Fibroblast of upper back skin (primary cell): ENCODE measurements at places on chromosomes 1 and 21.

DNA sequence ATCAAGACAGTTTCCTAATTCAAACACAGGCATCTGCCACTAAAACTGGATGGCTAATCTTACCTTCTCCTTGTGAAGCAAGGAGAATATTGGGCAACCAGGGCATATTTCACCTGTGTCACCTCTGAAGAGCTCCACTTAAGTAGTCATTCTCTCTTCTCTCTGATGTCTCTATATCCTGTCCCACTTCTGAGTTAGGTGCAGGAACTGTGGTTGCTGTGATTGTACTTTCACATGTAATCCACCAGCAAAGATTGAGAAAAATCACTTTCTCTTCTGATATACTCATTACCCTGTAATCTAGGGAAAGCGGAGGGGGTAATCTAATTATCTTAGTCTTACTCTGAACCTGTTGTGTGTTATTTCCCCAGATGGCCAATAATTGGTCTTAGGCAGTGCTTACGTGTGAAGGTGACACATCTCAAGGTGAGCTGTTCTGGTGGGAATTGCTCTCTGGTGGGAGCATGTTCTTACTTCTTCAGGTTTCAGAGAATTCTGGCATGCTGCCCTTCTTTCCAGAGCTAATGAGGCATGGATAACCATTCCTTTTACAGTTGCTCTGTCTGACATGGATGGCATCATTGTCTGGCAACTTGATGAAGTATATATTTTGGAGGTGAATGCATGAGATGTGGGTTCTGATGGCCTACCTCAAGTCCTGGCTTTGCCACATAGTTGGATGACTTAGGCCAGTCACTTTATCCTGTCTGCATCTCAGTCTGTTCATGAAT lies 12.0 kb downstream of the XCL2 start:
- DNase-seq: no peak

- DNase-seq: no peak
Observed at GRCh38 chr1:104125266-104125665, 375.6 kb downstream of the AMY1C start.

DNA sequence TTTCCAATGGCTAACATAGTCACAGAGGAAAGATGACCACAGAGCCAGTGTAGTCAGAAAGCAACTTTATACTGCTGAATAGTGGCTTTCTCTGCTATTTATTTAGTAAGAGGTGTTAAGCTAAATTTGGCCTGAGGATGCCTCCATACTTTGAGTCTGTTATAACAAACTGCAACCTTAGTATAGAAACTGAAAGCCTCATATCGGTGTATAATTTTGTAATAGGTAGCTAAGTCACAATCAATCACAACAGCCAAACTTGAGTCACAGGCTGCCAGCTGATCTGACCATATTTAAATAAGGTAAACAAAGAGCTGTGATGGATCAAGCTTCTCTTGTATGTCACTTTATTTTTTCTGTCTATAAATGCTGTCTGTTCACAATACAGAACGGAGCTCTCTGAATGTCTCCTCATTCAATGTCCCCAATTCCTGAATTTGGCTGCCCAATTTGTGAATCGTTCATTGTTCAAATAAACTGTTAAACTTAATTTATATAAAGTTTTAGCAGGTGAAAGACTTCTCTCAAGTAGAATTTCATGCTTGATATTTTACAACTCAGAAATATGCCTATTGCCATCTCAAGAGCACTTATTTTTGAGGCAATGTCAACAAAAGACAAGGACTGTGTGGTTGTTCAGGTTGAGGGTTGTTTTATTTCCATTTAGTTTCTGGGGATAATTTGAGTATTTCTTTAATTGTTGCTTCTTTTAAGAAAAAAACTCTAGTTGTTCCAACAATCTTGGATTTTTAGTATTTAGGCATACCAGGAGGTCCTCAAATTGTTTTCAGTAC lies 339.7 kb upstream of the B3GALT2 start:
- DNase-seq: no peak

DNA sequence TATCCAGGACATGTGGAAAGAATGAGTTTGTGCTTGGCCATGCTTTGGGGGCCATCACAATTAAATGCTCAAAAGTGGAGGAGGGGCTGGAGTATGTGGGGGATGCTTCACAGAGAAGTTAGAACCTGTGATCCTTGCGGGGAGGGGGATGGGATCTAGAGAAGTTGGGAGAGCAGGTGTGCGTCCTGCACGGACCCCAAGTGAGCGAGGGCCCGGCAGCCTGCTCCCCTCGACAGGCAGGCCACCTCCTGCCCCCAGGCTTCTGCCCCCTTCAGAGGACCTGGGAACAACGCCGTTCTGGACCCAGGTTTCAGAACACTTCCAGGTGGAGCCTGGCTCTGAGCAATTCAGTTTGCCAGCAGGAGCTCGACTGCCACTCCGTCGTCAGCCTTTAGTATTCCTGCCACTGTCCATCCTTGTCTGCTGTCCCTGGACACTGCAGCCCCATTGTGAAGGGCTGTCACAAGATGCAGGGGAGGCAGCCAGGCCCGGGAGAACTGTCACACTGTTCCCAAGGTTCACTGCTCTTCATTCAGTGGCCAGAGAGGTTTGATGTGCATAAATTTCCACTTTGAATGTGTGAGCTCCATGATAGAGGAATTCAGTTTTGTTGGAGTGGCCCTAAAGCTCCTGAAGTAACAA lies 112.2 kb downstream of the DHRS3 start:
- no peak for DNase-seq
